ENCODE measurements at places on chromosomes 5 and 9.
A peak's percentile ranks its signal among the peaks of the same experiment; 100 is the strongest.

DNA sequence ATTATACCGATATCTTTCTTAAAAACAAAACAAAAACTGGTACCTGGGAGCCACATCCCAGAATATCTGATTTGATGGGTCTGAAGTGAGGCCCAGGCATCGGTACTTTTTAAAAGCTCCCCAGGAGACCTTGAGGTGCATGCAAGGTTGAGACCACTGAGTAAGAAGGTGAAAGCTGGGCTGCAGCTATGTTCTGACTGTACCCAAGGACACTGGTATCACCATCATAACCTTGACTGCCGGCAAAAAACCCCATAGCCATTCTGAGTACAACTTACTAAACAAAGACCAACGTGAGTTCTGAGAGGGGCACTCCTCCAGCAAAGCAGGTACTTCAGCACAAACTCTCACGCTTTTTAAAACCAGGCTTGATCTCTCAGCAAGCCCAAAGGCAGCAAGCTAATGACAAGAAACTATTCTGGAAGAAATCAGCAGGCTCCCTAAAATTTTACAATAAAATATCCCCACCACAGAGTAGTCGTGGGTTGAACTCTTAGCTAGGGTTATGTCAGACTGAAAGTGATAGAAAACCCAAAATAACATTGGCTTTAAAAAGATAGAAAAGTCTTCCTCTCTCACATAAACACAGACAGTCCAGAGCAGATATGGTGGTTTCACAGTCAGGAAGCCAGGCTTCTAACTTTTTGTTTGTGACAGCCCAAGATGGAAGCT lies 263.9 kb downstream of the SAXO1 start:
- DNase-seq: no peak

- no peak for DNase-seq
These were observed 93.6 kb downstream of the INSYN2B start for GRCh38 chr5:169886677-169887076.

- no peak for DNase-seq
These were observed 1075.2 kb upstream of the SEMA6A start for GRCh38 chr5:117649821-117650220.

DNA sequence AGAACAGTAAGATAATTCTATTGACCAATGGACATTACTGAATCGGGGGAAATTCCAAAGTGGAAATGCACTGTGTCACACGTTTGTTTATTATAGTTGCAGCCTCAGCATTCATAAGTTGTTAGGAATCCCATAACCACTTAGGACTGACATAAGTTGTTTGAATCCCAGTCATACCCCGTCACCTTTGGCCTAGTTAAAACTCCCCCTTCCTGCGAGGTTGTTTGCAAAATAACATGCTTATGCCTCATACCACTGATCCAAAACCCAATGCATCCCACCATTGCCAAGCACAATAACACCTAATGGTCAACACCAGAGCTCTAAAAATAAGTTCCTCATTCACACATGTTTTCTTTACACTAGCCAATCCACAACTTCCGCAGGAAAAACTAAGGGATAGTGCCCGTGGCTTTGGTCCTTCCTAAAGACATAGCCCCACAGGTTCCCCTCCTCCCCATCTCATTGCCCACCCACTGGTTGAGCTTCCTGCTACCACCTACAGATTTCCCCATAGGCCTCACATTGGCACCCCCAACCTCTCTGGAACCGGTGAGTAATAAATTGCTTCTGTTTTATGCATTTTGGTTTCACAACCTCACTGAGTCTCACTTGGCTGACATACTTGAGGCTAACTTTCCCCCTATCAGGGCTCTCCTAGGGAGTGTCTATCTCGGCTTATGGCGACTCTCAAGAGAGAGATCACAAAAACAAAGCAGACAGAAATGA lies 42.3 kb upstream of the MUSK start:
- no peak for DNase-seq

DNA sequence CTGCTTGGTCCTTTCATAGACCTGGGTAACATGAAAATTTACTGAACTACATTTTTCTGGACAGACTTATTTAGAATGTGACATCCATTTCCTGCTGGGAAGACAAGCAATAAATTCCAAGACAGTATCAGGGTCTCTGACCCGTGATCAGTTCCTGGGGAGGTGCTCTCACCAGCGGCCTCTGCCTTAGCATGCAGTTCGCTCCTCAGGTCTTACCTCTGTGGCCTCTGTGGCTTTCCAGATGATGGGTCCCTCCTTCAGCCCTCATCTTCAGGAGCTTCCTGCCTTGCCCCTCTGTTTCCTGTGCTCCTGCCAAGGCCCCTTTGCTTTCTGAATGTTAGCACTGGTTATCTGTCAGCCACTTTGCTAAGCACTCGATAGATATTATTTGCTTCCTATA lies 66.4 kb downstream of the CMYA5 start:
- no peak for DNase-seq

- DNase-seq: no peak
These were observed 824.4 kb upstream of the TYRP1 start for GRCh38 chr9:11868795-11869194.

DNA sequence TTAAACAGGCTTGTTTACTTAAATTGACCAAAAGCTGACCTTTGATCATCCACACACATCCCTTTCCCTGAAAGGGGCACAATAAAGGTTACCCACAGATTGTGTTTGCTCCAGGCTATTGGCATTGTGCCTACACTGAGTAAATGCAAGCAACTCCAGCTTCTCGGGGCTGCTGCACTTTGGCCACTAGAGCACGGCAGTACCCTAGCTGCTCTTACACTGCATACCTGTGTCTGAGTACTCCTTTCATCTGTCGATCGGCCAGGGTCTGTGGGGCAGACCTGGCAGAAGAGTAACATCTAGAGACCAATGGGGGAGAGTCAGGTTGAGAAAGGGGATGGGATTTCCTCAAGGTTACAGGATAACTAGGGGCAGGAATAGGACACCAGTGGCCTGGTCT lies 281.9 kb upstream of the NMUR2 start:
- DNase-seq: no peak

DNA sequence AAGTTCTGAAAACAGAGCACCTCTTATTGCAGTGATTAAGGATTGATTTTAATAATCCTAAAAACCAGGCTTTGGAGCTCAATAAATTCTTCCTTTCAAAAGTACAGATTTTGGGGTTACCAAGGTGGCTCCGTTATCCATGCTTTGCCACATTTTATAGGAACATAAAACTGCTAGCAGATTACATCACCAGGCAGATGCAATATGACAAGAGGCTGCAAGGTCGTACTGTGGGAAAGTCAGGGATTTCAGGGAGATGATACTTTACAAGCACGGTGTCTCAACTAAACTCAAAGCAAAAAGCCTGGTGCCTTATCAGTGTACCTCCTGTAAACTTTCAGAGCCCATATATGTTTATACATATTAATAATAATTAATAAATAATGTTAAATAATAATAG lies 28.6 kb downstream of the ADAMTSL1 start:
- DNase-seq: no peak

- DNase-seq: no peak
These were observed 601 bp upstream of the FAF2 start for GRCh38 chr5:176447591-176447977.

DNA sequence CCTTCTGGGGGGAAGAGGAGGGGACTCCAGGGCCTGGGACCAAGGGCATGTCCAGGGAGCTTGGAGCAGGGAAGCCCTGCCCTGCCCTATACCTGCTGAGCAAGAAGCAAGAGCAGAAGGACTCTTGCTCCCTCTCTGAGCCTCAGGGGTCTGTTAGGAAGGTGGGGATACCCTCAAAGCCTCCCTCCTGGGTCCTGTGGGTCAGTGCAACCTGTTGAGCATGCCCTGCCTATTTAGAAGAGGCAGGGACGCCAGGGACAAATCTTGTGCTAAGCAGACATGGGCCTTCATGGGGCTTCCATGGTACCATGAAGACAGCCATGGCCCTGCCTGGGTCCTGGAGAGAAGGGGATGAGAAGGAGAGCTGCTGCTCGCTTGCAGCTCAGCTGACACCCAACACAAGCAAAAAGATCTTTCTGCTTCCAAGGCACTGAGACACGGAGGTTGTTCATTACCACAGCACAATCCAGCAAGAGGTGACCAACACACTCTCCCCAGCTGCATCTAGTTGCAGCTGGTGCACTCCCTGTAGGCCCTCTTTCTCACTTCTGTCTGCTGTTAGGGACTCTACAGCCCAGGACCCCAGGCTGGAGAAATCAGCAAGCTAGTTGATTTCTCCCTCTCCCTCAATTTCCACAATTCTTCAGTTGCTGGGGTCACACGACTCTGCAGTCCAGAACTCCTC lies 39.3 kb downstream of the C9orf50 start:
- DNase-seq: no peak

DNA sequence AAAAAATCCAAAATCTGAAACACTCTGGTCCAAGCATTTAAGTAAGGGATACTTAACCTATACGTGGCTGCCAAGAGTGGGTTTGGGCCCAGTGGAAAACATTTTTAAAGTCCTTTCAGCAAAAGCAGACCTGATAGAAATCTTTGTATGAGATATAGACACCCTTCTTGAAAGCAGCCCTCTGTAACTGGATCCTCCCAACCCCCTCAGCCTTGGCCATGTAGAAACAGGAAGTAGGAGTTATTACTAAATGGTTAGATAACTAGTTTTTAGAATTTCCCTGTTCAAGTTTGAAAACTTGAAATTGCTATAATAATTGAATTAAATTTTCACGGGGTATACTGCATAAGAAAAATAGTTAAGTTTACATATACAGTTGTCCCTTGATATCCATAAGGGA lies 111.3 kb upstream of the PCA3 start:
- DNase-seq: no peak

DNA sequence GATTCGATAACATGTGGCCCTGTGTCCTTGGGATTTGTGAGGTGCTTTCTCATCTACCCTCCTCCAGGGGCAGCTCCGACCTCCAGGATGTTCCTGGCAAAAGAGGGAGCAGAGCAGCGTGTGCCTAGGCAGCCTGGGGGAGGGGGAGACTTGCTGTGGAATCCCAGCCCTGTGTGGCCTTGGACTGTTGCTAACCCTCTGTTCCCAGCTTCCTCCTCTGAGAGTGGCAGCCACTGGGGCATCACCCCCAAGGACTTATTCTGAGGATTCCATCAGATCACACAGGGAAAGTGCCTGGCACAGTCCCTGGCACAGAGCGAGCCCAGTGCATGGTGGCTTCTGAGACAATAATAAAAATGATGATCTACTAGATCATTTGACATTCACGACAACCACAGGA lies 265.1 kb upstream of the MVB12B start:
- DNase-seq: no peak

- no peak for DNase-seq
These were observed 179.8 kb downstream of the SLC12A2 start for GRCh38 chr5:128263357-128263756.

GRCh38 chr5:95783661-95784060 lies 38.9 kb downstream of the GLRX start:
- DNase-seq: no peak

GRCh38 chr9:34653151-34654072 lies 1.4 kb downstream of the IL11RA start:
- no peak for DNase-seq

- no peak for DNase-seq
These were observed 218.2 kb downstream of the PSAT1 start for GRCh38 chr9:78515108-78515507.

- DNase-seq: no peak
These were observed 36.8 kb upstream of the SSBP2 start for GRCh38 chr5:81787474-81788242.

DNA sequence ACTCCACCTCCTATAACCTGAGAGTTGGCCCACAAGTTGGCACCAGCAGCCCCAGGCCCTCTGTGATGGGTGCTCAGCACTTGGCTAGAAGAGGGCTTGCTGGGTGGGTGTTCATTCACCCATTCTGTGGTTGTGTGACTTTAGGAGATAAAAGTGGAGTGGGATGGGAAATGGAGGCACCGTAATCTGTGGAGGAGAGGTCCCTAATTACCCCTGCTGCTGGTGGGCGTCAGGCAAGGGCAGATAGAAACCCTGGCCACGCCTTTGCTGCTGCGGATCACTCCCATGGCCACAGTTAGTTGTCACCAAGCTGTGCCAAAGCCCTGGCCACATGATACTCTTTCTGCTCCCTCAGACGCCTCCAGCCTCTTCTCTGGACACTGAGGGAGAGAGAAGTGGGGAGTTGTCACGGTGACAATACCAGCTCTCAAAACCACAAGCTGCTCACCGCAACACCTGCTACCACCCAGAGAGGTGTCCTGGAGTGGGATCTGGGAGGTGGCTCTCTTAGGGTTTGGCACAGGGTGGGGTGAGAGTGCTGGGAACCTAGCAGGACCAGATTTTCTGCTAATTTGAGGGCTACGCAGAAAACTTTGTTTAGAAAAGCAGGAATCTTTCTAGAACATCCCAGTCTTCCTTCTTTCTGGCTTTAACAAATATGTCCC lies 12.0 kb upstream of the NEUROG1 start:
- no peak for DNase-seq

DNA sequence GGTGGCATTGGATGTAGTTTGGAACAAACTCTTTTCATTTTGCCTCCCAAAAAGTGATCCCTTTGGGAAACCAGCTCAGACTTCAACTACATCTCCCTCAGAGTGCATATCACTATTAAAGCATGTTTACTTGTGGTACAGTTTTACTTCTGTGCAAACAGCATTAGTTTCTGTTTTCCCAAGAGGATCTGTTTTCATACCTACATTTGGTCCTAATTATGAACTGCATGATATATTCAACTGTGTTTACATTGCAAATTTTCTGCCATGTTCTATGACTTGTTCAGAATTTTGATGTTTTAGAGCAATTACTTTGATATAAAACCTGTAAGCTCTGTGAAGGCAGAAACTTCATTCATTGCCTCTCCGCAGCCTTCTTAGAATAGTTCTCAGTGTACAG lies 681.5 kb upstream of the ACO1 start:
- DNase-seq: no peak

DNA sequence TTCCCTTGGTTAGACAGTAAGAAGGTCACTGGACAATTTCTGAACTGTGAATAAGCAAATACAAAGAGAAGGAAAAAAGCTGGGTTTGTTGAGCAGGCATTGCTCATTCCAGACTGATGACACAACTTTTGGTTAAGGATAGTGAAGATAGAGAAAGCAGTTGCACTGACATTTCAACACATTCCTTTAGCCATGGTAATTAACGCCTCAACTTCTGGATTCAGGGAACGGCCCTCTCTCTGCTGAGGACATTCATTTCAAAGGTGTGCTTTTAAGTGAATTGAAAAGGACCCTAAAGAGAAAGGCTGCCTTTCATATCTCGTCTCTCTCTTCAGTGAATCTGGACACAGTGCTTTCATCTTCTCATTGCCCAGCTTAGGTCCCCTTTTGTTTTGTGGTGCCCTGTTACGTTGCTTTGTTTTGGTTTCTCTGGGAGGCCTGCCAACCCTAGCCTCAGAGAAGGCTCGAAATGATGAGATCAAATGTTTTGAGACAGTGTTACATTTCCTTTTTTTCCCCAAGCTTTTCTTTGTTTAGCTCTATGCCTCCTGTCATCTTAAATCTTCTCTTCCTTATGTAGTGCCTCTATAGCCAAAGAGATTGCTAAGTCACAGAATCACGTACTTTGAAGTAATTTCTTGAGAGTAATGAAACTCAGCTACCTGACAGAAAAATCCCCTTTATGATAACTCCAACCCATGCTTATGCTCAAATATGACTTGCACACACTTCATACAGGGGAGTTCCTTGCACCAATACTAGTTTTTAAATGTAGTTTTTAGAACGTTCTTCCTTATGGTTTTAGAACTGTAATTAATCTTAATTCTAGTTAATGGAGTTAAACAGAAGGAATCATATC lies 94.4 kb upstream of the IFNE start:
- DNase-seq: peak; percentile 31

GRCh38 chr9:34370335-34370969 lies 6.2 kb downstream of the MYORG start:
- DNase-seq: no peak

- no peak for DNase-seq
These were observed 114.7 kb downstream of the GDNF start for GRCh38 chr5:37725185-37725584.

Measured in CD4-positive, alpha-beta memory T cell (primary cell).